Fibroblast of skin of scalp (primary cell): ENCODE measurements at places on chromosomes 12 and 14.

DNA sequence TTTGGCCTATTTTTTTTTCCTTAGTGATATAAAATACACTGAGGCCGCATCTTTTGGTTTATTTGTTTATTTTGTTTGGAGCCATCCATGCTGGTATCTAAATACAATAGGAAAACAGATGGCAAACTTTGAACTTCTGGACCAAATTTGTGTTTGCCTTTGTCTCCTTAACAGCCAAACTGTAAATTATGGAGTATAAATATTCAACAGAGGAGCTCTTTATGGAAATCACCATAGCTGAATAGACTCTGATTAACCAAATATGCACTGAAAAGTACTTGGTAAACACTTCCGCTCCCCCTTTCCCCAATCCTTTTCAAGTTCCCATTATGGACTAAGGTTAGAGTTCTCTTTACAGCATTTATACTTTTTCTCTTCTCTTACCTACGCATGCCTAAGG lies 80.5 kb downstream of the TESC start:
- no peak for DNase-seq

DNA sequence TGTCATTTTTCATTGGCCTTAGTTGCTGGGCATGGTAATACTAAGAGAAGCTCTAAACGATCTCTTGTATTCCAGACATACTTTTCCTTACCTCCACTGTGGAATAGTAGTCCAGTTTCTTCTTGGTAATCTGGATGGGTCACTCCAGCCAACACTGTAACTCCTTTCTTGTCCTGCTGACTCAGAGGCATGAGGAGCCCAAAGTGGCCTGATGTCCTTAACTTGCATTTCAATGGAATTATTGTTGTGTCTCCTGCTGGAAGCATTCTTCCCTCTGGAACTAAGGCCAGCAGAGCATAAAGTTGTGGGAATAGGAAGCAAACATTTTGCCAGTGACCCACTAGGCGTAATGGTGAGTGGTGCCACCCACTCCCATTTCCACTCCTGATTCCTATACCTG lies 33.1 kb downstream of the DAAM1 start:
- DNase-seq: no peak

- no peak for DNase-seq
Measured at GRCh38 chr12:39502726-39503125, 59.8 kb upstream of the KIF21A start.

- no peak for DNase-seq
Measured at GRCh38 chr12:47813511-47814196, 6.0 kb downstream of the HDAC7 start.

GRCh38 chr12:94954029-94954685 lies 49.3 kb downstream of the NDUFA12 start:
- DNase-seq: no peak

GRCh38 chr12:106342397-106343213 lies 14.9 kb upstream of the POLR3B start:
- peak; percentile 71 for DNase-seq

- DNase-seq: peak; percentile 91
Measured at GRCh38 chr14:76918256-76918781, 92.1 kb downstream of the LRRC74A start.

GRCh38 chr12:81835783-81836182 lies 76.6 kb upstream of the PPFIA2 start:
- DNase-seq: no peak

GRCh38 chr12:26808766-26809476 lies 24.1 kb downstream of the ITPR2 start:
- DNase-seq: no peak
